ENCODE measurements at places on chromosomes 12 and 14.

DNA sequence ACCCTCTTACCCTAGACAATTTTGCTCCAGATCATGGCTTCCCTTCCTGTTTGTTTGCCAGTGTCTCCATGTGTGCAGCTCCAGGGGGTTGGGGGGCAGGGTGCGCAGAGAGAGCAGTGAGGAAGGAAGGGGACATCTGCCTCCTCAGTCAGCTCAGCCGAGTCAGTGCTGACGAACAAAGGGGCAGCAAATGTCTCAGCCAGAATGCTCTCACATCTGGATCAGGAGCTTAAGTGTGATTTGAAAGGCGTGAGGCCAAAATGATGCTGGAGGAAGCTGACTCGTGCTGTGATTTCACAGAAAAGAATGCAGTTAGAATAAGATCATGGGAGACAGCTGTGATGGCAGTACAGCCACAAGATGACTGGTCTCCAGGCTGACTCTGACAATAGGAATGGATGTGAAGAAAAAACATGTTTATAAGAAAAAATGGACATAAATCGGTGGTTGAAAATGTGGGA lies 27.1 kb upstream of the CDK17 start:
- DNase-seq: peak; percentile 42

- DNase-seq: no peak
These were observed 11.2 kb upstream of the SERPINA4 start for GRCh38 chr14:94550041-94550440.

- no peak for DNase-seq
These were observed 13.0 kb downstream of the SLC25A3 start for GRCh38 chr12:98606359-98606988.

GRCh38 chr12:102564026-102564425 lies 83.7 kb upstream of the IGF1 start:
- DNase-seq: no peak

- no peak for DNase-seq
These were observed 2.6 kb downstream of the NOC4L start for GRCh38 chr12:132146772-132147422.

- DNase-seq: no peak
These were observed 17.2 kb upstream of the FBLN5 start for GRCh38 chr14:91964724-91965123.

GRCh38 chr12:47741340-47741703 lies 16.0 kb upstream of the ENDOU start:
- peak; percentile 93 for DNase-seq

DNA sequence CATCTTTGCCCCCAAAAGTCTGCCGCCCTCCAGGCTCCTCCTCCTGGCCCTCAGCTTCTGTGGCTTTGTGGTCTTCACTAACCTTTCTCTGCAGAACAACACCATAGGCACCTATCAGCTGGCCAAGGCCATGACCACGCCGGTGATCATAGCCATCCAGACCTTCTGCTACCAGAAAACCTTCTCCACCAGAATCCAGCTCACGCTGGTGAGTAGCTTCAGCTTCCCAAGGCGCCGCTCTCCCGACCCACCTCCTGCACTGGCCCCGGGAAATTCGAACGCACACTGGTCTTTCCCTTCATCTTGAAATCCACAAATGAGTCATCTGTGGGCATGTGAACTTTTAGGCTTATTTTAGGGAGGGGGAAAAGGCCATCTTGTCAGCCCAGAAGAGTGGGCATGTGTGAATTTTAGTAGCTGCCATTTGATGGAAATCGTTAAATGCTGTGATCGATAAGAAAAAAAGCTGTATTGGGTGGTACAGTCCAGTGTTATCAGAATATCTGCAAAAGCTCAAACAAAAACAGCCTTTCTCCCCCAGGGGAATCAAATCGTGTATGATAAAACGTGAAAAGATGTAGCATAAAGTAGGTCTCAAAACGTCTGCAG lies 700 bp downstream of the SLC35E3 start:
- DNase-seq: peak; percentile 70

- DNase-seq: peak; percentile 32
These were observed 153.5 kb upstream of the MAX start for GRCh38 chr14:65255583-65256461.
